Stimulated activated CD4-positive, alpha-beta T cell treated with anti-CD3 and anti-CD28 coated beads, Interleukin-2, amount 100 ng/mL, for 4 hours (primary cell): ENCODE measurements at places on chromosomes 4 and X.
A peak's percentile ranks its signal among the peaks of the same experiment; 100 is the strongest.

GRCh38 chrX:119375561-119375960 lies 23.6 kb upstream of the SLC25A43 start:
- no peak for DNase-seq

DNA sequence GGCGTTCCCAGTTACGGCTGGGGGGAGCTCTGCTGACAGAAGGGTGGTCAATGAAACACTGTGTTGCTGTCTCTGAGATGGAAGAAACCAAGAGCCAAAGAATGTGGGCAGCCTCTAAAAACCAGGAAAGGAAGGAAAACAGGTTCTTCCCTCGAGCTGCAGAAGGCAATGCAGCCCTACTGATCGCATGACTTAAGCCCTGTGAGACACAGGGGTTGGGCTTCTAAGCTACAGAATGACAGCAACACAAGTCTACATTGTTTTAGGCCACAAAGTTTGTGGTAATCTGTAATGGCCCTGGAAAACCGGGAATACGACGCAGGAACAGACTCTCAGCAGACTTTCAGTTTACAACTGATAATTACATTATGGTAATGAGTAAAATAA lies 38.2 kb upstream of the MTNR1A start:
- DNase-seq = no peak

DNA sequence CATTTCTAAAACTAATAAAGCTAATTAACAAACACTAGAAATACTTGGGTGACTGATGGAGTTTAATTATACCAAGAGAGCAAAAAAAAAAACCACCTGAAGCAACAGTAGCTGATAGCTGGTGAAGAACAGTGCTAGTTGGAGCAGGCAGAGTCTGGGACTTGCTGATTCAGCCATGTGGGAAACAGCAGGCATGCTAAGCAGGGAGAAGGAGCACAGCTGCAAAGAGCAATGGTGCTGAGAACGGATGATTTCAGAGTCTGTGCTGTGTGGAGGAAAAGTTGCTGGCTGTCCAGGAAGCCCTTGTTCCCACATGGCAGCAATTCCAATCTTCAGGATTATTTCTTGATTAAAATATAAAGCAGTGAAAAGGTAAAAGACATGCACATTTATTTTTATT lies 68.8 kb downstream of the NPY1R start:
- DNase-seq = no peak

GRCh38 chrX:39633293-39633692 lies 464.5 kb downstream of the BCOR start:
- DNase-seq = no peak

DNA sequence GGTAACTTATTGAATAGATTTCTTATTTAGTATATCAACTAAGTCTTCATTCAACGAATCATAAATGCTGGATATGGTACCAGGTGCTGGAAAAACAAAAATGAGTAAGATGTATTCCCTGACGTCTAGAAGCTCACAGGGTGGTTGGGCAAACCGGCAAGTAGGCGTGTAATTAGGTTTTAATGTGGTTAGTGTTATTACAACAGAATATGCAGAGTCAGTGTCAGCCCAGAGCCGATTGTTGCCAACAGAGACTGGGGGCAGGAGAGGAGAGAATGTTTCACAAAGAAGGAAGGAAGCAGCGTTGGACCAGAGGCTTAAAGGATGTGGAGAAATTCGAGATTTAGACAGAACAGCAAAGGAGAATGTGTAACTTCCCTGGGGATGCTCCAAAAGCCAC lies 111.7 kb downstream of the TENM3 start:
- DNase-seq = no peak

GRCh38 chrX:83509254-83509801 lies 1.2 kb downstream of the POU3F4 start:
- no peak for DNase-seq

DNA sequence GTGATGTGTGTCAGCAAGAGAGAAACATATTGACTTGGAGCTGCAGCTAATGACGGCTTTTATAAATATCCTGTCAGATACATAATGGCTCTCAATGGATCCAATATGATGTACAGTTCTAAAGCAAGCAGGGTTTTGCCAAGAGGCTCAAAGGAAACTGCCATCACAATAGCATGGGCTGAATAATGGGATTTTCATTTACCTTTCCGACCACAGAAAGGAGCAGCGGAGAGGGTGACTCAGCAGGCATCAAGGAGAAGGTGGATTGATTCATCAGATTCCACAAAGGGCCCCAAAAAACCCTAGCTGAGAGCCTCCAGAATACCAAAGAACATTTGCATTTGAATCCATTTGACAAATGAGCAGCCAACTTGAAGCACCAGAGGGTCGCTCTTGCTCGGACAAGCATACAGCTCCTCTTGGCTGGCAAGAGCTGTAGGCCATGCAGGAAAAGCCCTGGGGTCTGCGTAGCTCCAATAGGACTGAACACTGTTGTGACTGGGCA lies 355.7 kb upstream of the NOCT start:
- DNase-seq = no peak

DNA sequence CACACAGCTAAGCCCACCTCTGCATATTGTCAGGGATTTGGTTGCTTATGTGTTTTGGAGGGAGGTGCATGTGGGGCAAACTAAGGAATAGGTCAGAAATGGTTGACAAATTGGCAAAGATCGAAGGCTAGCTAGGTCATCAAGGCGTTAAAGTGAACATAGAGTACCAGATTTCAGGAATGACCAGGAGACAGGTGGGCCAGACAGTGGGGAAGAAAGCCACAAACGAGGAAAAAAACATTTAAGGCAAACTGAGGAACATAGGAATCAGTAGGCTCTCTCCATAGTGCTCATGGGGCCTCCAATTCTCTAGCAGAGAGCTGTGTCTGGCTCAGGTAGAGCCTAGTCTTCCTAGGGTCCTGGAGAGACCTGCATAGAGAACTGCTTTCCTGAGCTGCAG lies 57.4 kb downstream of the CNGA2 start:
- no peak for DNase-seq

DNA sequence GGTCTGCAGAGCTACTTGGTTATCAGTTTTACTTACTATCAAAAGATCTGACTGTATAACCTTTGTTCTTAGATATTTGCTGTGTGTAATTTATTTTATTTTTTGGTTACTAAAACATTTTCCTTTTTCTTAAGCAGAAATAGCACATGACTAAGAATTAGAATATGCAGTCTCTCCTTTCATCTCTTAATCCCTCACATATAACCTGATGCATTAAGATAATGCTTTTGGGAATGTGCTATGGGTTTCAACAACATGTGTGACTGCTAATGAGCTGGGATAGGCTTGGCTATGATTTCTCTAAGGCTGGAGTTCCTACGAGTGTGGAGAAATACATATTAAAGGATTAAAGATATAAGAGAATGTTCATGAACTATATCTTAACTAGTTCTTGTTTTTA lies 41.5 kb downstream of the SHROOM3 start:
- no peak for DNase-seq

- no peak for DNase-seq
Measured at GRCh38 chr4:19262467-19262866, 989.2 kb upstream of the SLIT2 start.

DNA sequence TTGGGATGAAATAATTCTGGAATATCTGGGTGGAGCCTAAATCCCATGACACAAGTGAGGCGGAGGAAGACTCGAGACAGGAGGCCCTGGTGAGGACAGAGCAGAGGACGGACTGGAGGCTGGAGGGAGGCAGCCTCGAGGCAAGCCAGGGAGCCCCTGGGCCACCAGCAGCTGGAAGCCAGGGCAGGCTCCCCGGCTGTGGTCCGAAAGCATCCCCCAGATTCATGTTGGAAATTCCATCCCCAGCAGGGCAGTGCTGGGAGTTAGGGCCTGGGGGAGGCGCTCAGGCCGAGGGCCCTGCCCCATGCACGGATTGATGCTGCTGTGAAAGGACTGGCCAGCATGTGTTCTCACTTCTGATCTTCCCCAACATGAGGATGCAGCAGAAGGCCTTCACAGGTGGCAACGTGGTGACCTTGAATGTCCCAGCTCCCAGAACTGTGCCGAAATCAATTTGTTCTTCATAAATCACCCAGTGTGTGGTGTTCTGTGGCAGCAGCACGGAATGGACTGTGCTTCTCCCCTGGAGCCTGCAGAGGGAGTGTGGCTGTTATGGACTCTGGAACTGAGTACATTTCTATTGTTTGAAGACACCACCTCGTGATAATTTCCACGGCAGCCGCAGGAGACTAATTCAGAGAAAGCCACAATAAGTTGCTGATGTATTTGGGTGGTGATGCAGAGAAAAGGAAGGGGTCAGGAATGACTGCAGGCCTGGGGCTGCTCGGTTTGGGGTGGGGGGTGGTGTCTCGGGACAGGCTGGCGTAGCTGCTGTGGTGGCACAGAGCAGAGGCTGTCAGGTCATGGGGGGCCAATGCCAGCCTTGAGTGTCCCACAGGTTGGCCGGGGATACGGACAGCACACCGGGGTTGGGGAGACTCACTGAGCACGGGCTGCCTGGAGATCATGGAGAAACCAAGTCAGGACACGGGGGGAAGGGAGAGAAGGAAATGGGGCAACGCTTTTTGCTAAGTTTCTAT lies 56.9 kb downstream of the PCGF3 start:
- no peak for DNase-seq

- DNase-seq = no peak
Measured at GRCh38 chr4:143357161-143357845, 20.6 kb downstream of the GAB1 start.

- DNase-seq = no peak
Measured at GRCh38 chr4:156738766-156739165, 232.8 kb downstream of the PDGFC start.

- no peak for DNase-seq
Measured at GRCh38 chr4:38166768-38167167, 206.6 kb downstream of the PTTG2 start.

DNA sequence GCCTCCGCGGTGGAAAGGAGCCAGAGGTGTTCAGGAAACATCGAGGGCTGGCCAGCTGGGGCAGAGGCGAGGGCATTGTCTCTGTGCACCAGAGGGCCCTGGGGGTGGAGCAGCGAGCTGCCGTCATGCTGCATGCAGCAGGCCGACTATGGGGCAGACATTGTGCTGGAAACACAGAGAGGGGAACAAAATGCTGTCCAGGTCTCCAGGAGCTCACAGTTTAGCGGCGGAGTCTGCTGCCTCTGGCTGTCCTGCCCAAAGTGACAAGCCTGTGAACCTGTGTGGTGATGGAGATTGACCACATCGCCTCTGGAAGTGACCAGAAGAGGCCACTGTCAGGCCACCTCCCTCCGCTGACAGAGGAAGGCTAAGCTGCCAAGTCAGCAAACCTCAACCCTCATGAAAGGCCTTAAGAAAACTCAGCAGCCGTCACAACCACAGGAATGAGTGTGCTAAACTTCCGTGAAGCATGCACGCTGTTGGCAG lies 20.1 kb upstream of the SASH3 start:
- DNase-seq = peak; percentile 33

DNA sequence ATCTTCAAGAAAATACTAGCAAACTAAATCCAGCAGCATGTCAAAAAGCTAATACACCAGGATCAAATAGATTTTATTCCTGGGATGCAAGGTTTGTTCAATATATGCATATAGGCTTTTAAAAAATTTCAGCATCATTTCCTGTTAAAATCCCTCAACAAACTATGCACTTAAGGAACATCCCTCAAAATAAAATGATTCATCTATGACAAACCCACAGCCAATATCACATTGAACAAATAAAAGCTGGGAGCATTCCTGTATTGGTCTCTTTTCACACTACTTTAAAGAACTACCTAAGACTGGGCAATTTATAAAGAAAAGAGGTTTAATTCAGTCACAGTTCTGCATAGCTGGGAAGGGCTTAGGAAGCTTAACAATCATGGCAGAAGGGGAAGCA lies 726.7 kb downstream of the GRXCR1 start:
- no peak for DNase-seq

DNA sequence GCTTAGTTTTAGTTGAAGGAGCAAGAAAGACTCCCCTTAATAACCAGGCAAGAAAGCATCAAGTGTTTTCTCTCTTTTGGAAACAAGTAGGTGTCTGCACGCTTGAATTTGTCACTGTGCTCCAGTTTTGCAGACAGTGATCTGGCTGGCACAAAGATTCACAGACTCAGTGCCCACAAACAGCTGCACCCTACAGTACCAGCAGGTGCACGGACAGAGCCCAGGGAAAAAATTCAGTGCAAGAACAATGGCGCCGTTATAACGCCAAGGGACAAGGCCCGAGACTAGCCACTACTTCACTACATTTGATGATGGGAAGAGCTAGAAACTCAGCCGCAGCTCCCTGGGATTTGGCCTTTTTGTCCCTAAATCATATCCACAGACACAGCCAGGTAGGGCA lies 56.0 kb downstream of the ZNF827 start:
- no peak for DNase-seq

GRCh38 chr4:86096373-86096772 lies 263.5 kb downstream of the MAPK10 start:
- no peak for DNase-seq

DNA sequence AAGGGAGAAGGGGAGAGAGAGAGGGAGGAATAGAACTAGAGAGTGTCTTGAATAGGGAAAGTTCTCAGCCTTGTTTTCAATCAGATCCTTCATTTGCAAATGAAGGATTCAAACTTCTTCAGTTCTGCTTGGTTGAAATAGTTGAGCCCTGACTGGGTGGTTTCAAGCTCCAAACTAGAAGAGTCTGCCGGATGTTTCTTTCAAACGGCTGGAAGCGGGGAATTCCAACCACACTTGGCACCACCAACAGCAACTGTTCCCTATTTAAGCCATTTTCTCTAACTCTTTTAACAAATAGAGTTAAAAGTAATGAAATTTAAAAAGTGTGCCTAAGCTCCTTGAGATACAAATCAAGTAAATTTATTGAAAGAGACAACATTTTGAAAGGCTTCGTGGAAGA lies 67.5 kb upstream of the DDX60 start:
- no peak for DNase-seq

DNA sequence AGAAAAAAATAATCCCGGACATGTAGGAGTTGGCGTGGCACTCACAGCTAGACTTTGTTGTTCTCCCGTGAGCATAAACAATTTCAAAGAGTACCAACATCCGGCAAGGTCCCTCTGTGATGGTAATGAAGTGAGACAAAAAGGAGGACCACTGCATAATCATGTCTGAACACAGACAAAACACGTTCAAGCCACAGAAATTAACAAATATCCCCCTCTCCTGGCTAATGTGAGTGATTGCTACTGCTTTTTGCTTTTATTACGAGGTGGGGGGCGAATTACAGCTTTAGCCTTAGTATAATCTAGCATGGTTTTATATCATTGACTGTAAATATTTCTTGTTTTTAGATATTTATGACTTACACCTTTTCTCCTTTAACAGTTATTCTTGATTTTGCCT lies 118.5 kb downstream of the PLS3 start:
- no peak for DNase-seq
